ENCODE measurements at places on chromosomes 2 and 18. TPM values are rescaled to one million over a fixed set of nuclear protein-coding genes. Genes with fewer than 3 reads are reported as not detected.
A peak's percentile ranks its signal among the peaks of the same experiment; 100 is the strongest.

Gene HIBCH
- 24.3 TPM for total RNA-seq

Gene ARHGAP28
- 13.1 TPM for total RNA-seq

Gene PIGN
- 25.9 TPM for total RNA-seq

Gene CNTNAP5
- not detected for total RNA-seq

Gene CNDP1
- not detected for total RNA-seq

Gene SCN2A
- total RNA-seq, result 0.35 TPM

Gene C2orf80
- total RNA-seq, result not detected

Gene CCDC141
- total RNA-seq, result 40.5 TPM

Gene STEAP3
- 18.3 TPM for total RNA-seq

Gene PLCL1
- total RNA-seq, result 6.3 TPM

DNA sequence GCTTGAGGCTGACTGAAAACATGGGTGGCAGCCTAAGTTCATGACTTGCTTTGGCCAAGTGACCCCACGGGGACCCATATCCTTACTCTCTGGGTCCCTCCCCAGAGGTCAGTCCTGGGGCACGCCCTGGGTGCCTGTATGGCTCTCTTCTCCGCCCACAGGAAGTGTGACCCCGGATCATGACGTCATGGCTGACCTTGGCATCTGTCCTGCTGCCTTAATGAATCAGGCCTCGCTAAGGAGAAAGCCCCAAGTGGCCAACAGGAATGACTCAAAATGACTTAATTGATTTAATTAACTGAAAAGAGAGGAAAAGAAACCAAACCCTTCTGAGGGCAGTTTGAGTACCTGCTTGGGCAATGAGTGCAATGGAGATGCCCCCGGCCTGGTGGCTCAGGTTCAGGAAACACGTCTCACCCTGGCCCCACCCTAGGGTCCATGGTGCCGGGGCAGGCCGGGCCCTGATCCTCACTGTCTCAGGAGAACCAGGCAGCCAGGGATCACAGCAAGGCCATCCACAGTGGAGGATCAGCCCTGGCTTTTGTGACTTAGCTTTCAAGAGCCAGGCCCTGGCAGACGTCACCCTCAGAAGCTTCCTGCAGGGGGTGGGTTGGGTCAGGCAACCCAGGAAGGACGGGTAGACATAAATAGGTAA, 112.0 kb downstream of the CYP26B1 start:
- no peaks in the 10 kb centered on the region for H3K27me3 ChIP-seq
- no peaks in the 10 kb centered on the region for H3K4me1 ChIP-seq
- H3K36me3 ChIP-seq, result no peaks in the 10 kb centered on the region

- no peak for DNase-seq
- peaks cover 21% of the 10 kb centered on the region for H3K4me1 ChIP-seq
- H3K4me3 ChIP-seq, result no peak overlapping the region
- H3K36me3 ChIP-seq, result no peaks in the 10 kb centered on the region
Observed at GRCh38 chr2:237896507-237896892, 37.1 kb downstream of the RAMP1 start.

DNA sequence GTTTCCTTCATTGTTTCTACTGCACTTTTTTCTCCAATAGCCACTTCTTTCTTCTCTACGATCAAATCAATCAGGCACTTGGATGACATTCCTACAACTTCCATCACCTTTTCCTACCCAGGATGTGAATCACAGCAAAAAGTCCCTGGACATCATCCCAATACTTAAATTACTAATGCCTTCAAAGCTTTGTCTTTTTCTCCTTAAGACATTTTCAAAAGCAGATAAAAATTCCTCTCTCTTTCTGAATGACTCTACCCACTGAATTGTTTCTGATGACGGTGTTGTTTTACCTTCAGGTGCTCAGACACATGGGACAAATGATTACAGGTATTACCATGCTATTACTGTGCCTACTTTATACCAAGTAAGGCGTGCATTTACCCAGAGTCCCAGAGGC, 500.9 kb downstream of the FBXO15 start:
- H3K4me1 ChIP-seq, result no peaks in the 10 kb centered on the region
- H3K4me3 ChIP-seq, result no peak overlapping the region
- no peaks in the 10 kb centered on the region for H3K36me3 ChIP-seq
- no peak overlapping the region for H3K27ac ChIP-seq
- no peaks in the 10 kb centered on the region for H3K27me3 ChIP-seq

DNA sequence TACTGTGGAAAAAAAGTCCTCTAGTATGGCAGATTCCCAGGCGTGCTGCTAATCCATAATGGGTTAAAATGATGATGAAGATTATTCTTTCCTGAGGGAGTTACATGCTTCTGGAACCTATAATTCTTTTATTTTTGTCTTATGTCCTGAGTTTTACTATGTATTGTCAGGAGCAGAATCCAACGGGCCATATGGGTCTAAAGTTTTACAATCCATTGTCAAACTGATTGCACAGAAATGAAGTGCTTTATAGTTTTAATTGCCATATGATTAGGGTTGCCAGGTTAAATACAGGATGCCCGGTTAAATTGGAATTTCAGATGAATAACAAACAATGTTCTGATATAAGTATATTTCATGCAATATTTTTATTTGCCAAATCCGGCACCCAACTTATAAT, 100.9 kb upstream of the MAP3K20 start:
- DNase-seq, result no peak
- peaks cover 15% of the 10 kb centered on the region for H3K4me1 ChIP-seq
- no peak overlapping the region for H3K4me3 ChIP-seq
- H3K27ac ChIP-seq, result no peak overlapping the region

DNA sequence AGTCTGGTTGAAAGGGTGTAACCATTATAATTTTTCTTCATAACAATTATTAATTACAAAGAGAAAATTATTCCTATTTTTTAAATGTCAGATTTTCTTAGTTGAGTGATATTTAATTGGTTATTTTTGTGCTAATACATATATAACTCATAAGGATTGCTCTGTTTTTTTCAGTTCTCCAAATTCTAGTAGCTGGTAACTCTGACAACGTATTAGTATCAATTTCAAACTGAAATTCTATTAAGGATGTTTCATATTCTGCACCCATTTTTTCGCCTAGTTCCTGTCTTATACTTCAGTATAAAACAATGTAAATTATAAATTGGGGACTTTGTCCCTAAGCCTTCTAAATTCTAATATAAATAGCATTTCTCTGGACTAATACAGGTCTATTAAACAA, 81.0 kb downstream of the R3HDM1 start:
- H3K36me3 ChIP-seq, result no peaks in the 10 kb centered on the region
- no peaks in the 10 kb centered on the region for H3K27me3 ChIP-seq
- DNase-seq, result no peak
- no peaks in the 10 kb centered on the region for H3K4me1 ChIP-seq
- H3K4me3 ChIP-seq, result no peak overlapping the region
- no peak overlapping the region for H3K27ac ChIP-seq

GRCh38 chr2:19488009-19488691, 129.7 kb upstream of the OSR1 start:
- H3K4me1 ChIP-seq, result peaks cover 4% of the 10 kb centered on the region
- no peak overlapping the region for H3K27ac ChIP-seq
- DNase-seq, result no peak
- no peak overlapping the region for H3K4me3 ChIP-seq

- H3K36me3 ChIP-seq, result no peaks in the 10 kb centered on the region
- H3K4me3 ChIP-seq, result no peak overlapping the region
- H3K27ac ChIP-seq, result no peak overlapping the region
- H3K27me3 ChIP-seq, result no peaks in the 10 kb centered on the region
Observed at GRCh38 chr18:79570266-79571201, 109.1 kb upstream of the CTDP1 start.

- H3K36me3 ChIP-seq, result peaks cover 6% of the 10 kb centered on the region
- H3K4me1 ChIP-seq, result peaks cover 23% of the 10 kb centered on the region
- no peak for DNase-seq
- no peaks in the 10 kb centered on the region for H3K27me3 ChIP-seq
- H3K27ac ChIP-seq, result peak overlapping the region; percentile 89
Observed at GRCh38 chr2:131493199-131493968, 1.2 kb upstream of the MZT2A start.

DNA sequence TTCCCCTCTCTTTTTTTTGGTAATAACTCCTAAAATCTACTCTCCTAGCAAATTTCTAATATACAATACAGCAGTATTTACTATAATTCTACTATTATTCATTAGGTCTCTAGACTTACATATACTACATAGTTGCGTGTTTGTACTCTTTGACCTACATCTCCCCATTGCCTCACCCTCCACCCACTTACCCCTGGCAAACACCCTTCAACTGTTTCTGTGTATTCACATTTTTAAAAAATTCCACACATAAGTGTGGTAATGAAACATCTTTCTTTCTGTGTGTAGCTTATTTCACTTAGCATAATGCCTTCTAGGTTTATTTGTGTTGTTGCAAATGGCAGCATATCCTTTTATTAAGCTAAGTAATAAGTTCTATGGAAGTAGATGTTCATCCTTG, 336.0 kb downstream of the CCDC85A start:
- DNase-seq, result no peak
- peaks cover 9% of the 10 kb centered on the region for H3K4me1 ChIP-seq
- H3K36me3 ChIP-seq, result no peaks in the 10 kb centered on the region
- H3K27me3 ChIP-seq, result no peaks in the 10 kb centered on the region
- no peak overlapping the region for H3K27ac ChIP-seq

DNA sequence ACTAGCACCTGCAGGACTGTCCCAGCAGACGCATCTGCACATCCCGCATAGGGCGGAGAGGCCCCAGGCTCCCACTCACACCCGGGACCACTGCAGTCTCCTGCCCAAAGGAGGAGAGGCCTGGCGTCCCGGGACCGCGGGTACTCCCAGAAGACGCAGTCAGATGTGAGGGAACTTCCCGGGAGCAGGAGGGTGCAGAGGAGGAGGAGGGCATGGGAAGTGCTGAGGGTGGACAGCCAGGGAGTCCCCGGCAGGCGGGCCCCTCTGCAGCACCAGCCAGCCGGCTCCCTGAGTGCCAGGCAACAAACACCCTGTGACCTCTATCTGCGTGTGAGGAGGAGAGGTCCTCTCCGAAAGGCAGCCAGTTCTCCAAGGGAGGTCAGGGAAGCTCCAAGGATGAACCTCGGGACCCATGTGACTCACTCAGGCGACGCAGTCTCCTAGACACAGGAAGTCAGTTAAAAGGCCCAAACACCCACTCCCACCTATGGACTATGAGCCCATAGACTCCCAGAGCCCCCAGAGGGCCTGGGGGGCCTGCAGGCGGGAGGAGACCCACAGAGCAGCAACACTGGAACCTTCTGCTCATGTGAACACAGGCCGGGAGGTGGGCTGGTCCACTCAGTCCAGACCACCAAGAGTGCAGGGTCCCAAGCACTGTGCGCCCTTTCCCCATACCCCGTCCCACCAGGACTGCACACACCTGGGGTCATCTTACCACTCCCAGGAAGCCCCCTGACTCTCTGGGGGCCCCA, 4.2 kb downstream of the PXDN start:
- H3K36me3 ChIP-seq, result no peaks in the 10 kb centered on the region
- H3K4me1 ChIP-seq, result peaks cover 31% of the 10 kb centered on the region
- no peak overlapping the region for H3K4me3 ChIP-seq
- H3K27me3 ChIP-seq, result peaks cover 20% of the 10 kb centered on the region
- H3K27ac ChIP-seq, result no peak overlapping the region

DNA sequence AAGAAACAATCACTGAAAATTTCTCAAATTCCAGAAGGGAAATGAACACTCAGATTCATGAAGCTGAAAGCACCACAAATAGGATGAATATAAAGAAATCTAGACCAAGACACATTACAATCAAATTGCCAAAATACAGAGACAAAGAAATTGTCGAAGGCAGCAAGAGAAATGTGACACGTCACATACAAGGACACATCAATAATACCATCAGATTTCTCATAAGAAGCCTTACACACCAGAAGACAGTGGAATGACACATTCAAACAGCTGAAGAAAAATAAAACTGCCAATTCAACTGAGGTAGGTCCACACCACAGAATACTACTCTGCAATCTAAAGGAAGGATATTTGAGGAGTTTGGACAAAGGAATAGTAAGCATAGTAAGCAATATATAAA, 27.4 kb downstream of the SRD5A2 start:
- no peaks in the 10 kb centered on the region for H3K36me3 ChIP-seq
- H3K4me3 ChIP-seq, result no peak overlapping the region
- H3K27me3 ChIP-seq, result no peaks in the 10 kb centered on the region
- H3K4me1 ChIP-seq, result no peaks in the 10 kb centered on the region
- no peak overlapping the region for H3K27ac ChIP-seq

GRCh38 chr2:74503506-74504475, 3.7 kb downstream of the PCGF1 start:
- H3K4me1 ChIP-seq, result peaks cover 65% of the 10 kb centered on the region
- DNase-seq, result no peak
- peak overlapping the region; percentile 85 for H3K27ac ChIP-seq
- peaks cover 16% of the 10 kb centered on the region for H3K36me3 ChIP-seq
- peaks cover 29% of the 10 kb centered on the region for H3K27me3 ChIP-seq

- peak overlapping the region; percentile 98 for H3K27ac ChIP-seq
- H3K4me3 ChIP-seq, result peak overlapping the region; percentile 70
- peaks cover 22% of the 10 kb centered on the region for H3K4me1 ChIP-seq
- peaks cover 3% of the 10 kb centered on the region for H3K36me3 ChIP-seq
- peak; percentile 69 for DNase-seq
Observed at GRCh38 chr2:144516981-144517865, 2.7 kb downstream of the ZEB2 start.

- no peaks in the 10 kb centered on the region for H3K27me3 ChIP-seq
- no peak overlapping the region for H3K4me3 ChIP-seq
- no peaks in the 10 kb centered on the region for H3K36me3 ChIP-seq
- H3K27ac ChIP-seq, result no peak overlapping the region
- DNase-seq, result no peak
Observed at GRCh38 chr2:148585696-148586095, 58.9 kb upstream of the EPC2 start.

- no peak for DNase-seq
- no peaks in the 10 kb centered on the region for H3K4me1 ChIP-seq
- H3K27ac ChIP-seq, result no peak overlapping the region
- H3K36me3 ChIP-seq, result no peaks in the 10 kb centered on the region
- H3K4me3 ChIP-seq, result no peak overlapping the region
Observed at GRCh38 chr2:50419778-50420177, 612.2 kb downstream of the NRXN1 start.

GRCh38 chr18:34929336-34929780, 111.9 kb upstream of the MAPRE2 start:
- no peaks in the 10 kb centered on the region for H3K36me3 ChIP-seq
- no peaks in the 10 kb centered on the region for H3K27me3 ChIP-seq
- no peak overlapping the region for H3K4me3 ChIP-seq
- DNase-seq, result no peak
- no peaks in the 10 kb centered on the region for H3K4me1 ChIP-seq

DNA sequence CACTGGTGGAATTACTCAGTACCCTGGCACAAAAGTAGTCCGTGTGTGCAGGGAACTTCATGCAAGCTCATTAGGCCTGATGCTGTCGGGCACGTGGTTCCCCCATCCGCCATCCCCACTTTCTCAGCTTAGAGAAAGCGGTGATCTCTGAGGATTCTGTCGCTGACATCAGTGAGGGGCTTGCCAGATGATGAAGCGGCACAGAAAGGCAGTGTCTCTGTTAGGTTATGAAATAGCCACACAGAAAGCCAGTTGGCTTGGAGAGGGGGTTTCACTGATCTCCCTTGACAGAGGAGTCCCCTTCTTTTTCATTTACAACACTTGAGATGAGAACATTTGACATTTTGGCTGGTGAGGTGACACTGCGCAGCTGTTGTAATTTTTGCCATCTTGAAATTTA, 179.7 kb downstream of the FAM210A start:
- no peaks in the 10 kb centered on the region for H3K36me3 ChIP-seq
- H3K4me1 ChIP-seq, result peaks cover 20% of the 10 kb centered on the region
- DNase-seq, result no peak
- H3K4me3 ChIP-seq, result no peak overlapping the region
- H3K27me3 ChIP-seq, result no peaks in the 10 kb centered on the region
